ENCODE measurements at places on chromosomes 4 and X.

GRCh38 chrX:13090339-13091110, 46.1 kb upstream of the FAM9C start:
- H3K27me3 ChIP-seq, result no peaks in the 10 kb centered on the region
- H3K36me3 ChIP-seq, result no peaks in the 10 kb centered on the region
- H3K4me3 ChIP-seq, result no peak overlapping the region
- no peak for DNase-seq

DNA sequence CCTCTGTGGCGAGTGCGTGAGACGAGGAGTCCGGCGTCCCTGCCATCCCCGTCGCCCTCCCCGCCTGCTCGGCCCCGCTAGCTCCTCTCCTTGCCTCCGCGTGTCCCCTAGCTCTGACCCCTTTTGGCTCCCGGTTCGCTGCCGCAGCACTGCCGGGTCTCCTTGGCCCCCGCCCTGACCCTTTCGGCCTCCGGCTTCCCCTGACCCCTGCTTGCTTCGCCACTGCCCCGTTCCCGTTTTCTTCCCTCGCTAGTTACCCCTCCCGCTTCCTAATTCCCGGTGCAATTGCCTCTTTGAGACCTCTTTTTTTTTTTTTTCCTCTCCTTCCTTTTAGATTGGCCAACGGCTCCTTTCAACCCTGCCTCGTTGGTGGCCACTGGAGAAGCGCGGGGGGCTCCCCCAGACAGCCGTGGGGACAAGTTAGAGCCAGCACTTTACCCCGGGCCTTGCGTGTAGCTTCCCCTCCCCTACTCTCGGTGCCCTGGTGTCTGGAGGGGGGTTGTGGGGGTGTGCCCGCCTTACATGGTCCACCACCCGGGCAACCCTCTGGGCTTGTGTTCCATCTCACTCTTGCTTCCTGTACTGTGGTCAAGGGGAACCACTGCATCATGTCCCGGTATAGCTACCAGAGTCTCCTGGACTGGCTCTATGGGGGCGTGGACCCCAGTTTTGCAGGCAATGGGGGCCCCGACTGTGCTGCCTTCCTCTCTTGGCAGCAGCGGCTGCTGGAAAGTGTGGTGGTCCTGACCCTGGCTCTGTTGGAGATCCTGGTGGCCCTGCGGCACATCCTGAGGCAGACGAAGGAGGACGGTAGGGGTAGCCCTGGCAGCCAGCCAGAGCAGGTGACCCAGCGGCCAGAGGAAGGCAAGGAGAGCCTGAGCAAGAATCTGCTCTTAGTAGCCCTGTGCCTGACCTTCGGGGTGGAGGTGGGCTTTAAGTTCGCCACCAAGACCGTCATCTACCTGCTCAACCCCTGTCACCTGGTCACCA, 548 bp downstream of the TMEM164 start:
- no peaks in the 10 kb centered on the region for H3K27me3 ChIP-seq
- DNase-seq, result peak; percentile 18
- H3K36me3 ChIP-seq, result no peaks in the 10 kb centered on the region
- H3K4me1 ChIP-seq, result peaks cover 44% of the 10 kb centered on the region
- peak overlapping the region; percentile 94 for H3K27ac ChIP-seq
- peak overlapping the region; percentile 74 for H3K4me3 ChIP-seq

- no peak overlapping the region for H3K27ac ChIP-seq
- H3K4me1 ChIP-seq, result no peaks in the 10 kb centered on the region
- H3K4me3 ChIP-seq, result no peak overlapping the region
- no peaks in the 10 kb centered on the region for H3K36me3 ChIP-seq
- no peak for DNase-seq
Measured at GRCh38 chr4:7182616-7183015, 9.7 kb upstream of the SORCS2 start.

GRCh38 chrX:124467202-124467601, 120.8 kb downstream of the SH2D1A start:
- no peak overlapping the region for H3K27ac ChIP-seq
- H3K36me3 ChIP-seq, result no peaks in the 10 kb centered on the region
- no peak for DNase-seq
- no peaks in the 10 kb centered on the region for H3K4me1 ChIP-seq

DNA sequence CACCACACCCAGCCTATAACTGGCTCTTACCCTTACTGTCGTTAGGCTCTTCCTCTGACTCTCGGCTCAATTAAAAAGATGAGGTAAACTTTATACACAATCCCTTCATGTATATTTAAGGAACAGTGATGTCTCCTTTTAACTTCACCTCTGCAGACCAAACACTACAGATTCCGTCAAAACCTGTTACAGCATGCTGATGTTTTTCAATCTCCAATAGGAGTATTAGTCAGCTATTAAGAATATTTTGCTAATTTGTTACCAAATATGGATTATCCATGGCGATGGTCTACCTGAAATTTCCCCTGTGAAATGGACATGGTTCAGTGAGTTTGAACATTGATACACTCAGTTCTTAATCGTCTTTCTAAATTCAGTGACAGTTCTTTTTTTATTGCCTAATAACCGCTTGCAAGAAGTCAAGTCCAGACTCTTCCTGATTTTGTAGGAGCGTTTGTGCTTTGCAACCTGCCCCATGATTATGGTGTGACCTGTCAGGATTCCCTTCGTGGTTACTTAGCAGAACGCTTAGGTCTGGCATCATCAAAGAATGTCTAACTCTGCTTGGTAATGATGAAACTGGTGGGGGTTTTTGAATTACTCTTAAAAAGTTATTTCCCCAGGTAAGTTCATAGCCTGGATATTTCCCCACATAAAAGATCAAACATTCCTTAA, 72.2 kb upstream of the STOX2 start:
- H3K4me1 ChIP-seq, result peaks cover 59% of the 10 kb centered on the region
- no peaks in the 10 kb centered on the region for H3K36me3 ChIP-seq
- no peak overlapping the region for H3K27ac ChIP-seq
- no peak overlapping the region for H3K4me3 ChIP-seq
- no peak for DNase-seq

- no peak overlapping the region for H3K4me3 ChIP-seq
- H3K4me1 ChIP-seq, result no peaks in the 10 kb centered on the region
- no peaks in the 10 kb centered on the region for H3K36me3 ChIP-seq
- no peak for DNase-seq
Measured at GRCh38 chrX:45232139-45232538, 31.5 kb upstream of the DIPK2B start.

DNA sequence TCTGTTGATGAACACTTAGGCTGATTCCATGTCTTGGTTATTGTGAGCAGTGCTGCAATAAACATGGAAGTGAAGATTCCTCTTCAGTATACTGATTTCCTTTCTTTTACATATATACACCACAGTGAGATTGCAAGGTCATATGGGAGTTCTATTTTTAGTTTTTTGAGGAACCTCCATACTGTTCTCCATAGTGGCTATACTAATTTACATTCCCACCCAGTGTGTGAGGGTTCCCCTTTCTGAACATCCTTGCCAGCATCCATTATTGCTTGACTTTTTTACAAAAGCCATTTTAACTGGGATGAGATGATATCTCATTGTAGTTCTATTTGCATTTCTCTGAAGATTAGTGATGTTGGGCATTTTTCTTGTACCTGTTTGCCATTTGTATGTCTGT, 80.5 kb upstream of the GALNT7 start:
- peaks cover 15% of the 10 kb centered on the region for H3K27me3 ChIP-seq
- no peak overlapping the region for H3K4me3 ChIP-seq
- no peaks in the 10 kb centered on the region for H3K36me3 ChIP-seq
- H3K27ac ChIP-seq, result no peak overlapping the region
- H3K4me1 ChIP-seq, result no peaks in the 10 kb centered on the region
- no peak for DNase-seq

GRCh38 chr4:119783189-119783983, 154.8 kb upstream of the PDE5A start:
- no peak overlapping the region for H3K4me3 ChIP-seq
- no peaks in the 10 kb centered on the region for H3K4me1 ChIP-seq
- H3K27ac ChIP-seq, result no peak overlapping the region
- DNase-seq, result no peak
- no peaks in the 10 kb centered on the region for H3K36me3 ChIP-seq

DNA sequence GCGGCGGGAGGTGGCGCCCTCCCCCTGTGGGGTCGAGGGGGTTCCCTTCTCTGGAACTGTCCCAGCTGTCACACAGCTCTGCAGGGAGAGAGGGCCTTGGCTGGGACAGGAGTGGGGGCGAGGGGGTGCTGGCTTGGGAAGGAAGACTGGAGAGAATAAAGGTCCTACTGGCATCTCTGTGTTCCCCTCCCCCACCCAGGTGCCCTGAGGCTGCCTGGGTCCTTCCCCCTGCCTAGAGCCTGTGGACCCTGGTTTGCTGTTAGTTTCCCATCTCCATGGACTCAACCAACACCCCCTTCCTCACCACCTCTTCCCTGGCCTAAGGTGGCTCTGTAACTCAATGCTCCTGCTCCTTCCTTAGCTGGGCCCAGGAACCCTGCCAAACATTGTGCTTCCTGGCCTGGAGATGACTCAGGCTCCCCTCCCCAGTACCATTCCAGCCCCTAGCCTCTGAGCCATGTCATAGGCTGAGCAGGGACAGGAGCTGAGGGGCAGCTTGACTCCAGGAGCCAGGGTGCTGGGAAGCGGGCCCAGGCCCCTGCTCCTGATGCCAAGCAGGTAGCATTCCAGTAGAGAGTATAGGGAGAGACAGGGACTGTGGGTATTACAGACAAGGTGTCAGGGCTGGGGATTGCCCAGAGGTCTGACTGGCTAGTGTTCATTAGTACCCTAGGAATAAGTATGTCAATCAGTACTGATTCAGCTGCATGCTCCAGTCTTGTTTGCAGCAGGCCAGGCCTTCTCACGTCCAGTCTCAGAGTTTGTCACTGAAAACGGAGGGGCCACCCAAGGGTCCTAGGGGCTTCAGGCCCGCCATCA, 100.7 kb downstream of the EFNB1 start:
- peaks cover 49% of the 10 kb centered on the region for H3K4me1 ChIP-seq
- no peaks in the 10 kb centered on the region for H3K36me3 ChIP-seq
- H3K4me3 ChIP-seq, result no peak overlapping the region
- H3K27ac ChIP-seq, result peak overlapping the region; percentile 81
- no peaks in the 10 kb centered on the region for H3K27me3 ChIP-seq

DNA sequence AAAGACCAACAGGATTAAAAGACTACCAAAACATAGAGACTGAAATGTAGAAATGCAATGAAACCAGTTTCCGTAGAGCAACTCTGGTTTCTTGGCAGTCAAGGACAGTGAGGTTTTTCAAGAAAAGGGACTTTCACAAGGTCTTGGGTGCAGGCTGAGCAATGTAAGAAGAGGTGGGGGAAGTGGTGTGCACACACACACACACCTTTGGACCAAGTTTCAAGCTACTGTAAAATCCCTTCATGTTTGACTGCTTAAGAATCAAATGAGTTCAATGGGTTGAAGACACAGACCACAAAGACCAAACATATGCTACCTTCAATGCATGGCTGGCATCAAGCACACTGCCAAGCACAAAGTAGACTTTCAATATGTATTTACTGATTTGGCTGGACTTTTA, 17.8 kb upstream of the MCF2 start:
- H3K36me3 ChIP-seq, result no peaks in the 10 kb centered on the region
- no peak for DNase-seq
- no peaks in the 10 kb centered on the region for H3K4me1 ChIP-seq
- no peaks in the 10 kb centered on the region for H3K27me3 ChIP-seq
- H3K27ac ChIP-seq, result no peak overlapping the region
- no peak overlapping the region for H3K4me3 ChIP-seq

GRCh38 chrX:43974741-43975465, 1.7 kb upstream of the NDP start:
- no peaks in the 10 kb centered on the region for H3K36me3 ChIP-seq
- DNase-seq, result no peak
- H3K27me3 ChIP-seq, result no peaks in the 10 kb centered on the region
- no peaks in the 10 kb centered on the region for H3K4me1 ChIP-seq

DNA sequence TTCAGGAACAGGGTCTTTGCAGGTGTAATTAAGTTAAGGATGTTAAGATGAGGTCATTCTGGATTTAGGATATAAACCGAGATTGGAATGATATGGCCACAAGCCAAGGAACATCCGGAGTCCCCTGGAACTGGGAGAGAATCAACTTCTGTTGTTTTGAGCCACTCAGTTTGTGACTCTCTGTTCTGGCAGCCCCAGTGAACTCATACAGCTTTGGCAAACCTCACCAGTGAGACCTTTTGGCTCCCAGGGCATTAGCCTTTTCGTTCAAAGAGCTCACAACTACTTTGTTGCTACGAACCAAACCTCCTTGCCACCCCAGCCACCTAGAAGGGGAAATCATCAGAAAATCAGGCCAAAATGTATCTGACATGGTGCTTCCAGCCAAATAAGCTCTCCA, 80.4 kb downstream of the MTMR1 start:
- H3K27me3 ChIP-seq, result no peaks in the 10 kb centered on the region
- no peaks in the 10 kb centered on the region for H3K4me1 ChIP-seq
- peaks cover 7% of the 10 kb centered on the region for H3K36me3 ChIP-seq
- H3K4me3 ChIP-seq, result no peak overlapping the region
- DNase-seq, result no peak

DNA sequence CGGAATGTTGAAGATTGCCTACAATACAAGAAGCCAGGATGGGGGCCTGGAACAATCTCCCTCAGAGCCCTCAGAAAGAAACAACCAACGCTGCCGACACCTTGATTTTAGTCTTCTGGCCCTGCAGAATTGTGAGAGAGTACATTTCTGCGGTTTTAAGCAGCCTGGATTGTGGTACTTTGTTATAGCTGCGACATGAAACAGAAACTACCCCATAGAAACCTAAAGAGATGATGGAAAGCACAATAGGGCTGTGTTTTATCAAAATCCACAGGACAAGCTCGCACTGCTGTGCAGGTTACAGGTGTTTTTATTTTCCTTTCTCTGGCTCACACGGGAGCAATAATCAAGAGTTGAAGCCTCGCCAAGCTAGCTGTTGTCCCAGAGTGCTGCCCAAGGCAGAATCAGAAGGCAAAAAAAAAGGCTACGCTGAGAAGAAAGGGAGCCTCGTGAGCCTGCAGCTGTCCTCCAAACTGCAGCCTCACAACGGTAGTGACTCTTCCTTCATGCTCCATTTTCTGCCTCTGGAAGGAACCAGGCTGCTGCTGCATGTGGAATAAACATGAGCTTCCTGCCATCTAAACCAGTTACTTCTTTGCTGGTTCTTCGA, 232.4 kb downstream of the LDB2 start:
- H3K4me1 ChIP-seq, result peaks cover 13% of the 10 kb centered on the region
- H3K27ac ChIP-seq, result no peak overlapping the region
- no peaks in the 10 kb centered on the region for H3K36me3 ChIP-seq
- no peaks in the 10 kb centered on the region for H3K27me3 ChIP-seq
- no peak overlapping the region for H3K4me3 ChIP-seq
- DNase-seq, result no peak

GRCh38 chr4:113539408-113539807, 222.1 kb downstream of the CAMK2D start:
- H3K36me3 ChIP-seq, result no peaks in the 10 kb centered on the region
- no peaks in the 10 kb centered on the region for H3K27me3 ChIP-seq
- DNase-seq, result no peak

GRCh38 chrX:68256990-68257389, 176.3 kb downstream of the OPHN1 start:
- no peak for DNase-seq
- no peak overlapping the region for H3K27ac ChIP-seq
- peaks cover 9% of the 10 kb centered on the region for H3K4me1 ChIP-seq
- H3K4me3 ChIP-seq, result no peak overlapping the region

DNA sequence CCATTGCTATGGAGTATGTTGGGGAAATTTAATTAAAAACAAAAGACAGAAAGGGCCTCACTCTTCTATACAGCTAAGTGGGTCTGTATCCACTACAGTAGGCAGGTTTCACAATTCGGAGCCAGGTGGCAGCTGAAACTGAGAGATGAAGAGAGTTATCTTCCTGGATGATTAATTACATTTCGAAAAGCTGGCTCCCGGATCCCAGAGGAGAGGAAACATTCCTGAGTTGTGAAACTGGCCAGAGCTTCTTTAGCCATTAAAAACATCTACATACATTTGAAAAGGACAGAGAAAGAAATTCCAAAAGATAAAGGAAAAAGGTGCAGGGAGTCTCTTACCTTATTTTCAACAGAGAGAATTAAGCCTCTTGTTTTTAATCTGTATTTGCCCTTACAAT, 15.5 kb upstream of the PDZD4 start:
- no peaks in the 10 kb centered on the region for H3K4me1 ChIP-seq
- no peak overlapping the region for H3K27ac ChIP-seq
- H3K27me3 ChIP-seq, result peaks cover 23% of the 10 kb centered on the region
- DNase-seq, result no peak
